Lung microvascular endothelial cell (primary cell): ENCODE measurements at places on chromosomes 11 and 22.

DNA sequence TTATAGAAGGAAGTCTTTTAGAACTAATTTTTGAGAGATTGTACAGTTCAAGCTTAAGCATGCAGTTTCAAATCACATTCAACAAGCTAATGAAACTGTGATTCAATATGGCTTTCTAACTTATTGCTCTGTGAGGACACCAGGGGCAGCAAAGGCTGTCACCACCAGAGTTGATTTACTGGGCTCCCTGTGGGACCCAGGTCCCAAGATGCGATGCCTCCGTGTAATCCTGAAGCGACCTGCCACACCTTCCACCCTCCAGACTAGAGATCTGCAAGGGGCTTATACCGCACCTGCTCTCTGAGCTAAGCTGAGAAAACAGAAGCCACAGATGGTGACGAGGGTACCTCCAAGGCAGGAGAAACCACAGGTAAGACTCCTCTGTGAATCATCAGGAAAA lies 918 bp upstream of the OR51Q1 start:
- no peak for DNase-seq

- no peak for DNase-seq
These were observed 7.8 kb downstream of the KIRREL3 start for GRCh38 chr11:126992804-126993111.

- DNase-seq = no peak
These were observed 2.7 kb downstream of the DTX4 start for GRCh38 chr11:59174664-59175033.

GRCh38 chr11:2250041-2250440 lies 20.3 kb downstream of the ASCL2 start:
- DNase-seq = no peak

- no peak for DNase-seq
These were observed 18.6 kb upstream of the TMA7B start for GRCh38 chr22:39941601-39942000.

- no peak for DNase-seq
These were observed 29.4 kb upstream of the NAV2 start for GRCh38 chr11:19683141-19683805.

DNA sequence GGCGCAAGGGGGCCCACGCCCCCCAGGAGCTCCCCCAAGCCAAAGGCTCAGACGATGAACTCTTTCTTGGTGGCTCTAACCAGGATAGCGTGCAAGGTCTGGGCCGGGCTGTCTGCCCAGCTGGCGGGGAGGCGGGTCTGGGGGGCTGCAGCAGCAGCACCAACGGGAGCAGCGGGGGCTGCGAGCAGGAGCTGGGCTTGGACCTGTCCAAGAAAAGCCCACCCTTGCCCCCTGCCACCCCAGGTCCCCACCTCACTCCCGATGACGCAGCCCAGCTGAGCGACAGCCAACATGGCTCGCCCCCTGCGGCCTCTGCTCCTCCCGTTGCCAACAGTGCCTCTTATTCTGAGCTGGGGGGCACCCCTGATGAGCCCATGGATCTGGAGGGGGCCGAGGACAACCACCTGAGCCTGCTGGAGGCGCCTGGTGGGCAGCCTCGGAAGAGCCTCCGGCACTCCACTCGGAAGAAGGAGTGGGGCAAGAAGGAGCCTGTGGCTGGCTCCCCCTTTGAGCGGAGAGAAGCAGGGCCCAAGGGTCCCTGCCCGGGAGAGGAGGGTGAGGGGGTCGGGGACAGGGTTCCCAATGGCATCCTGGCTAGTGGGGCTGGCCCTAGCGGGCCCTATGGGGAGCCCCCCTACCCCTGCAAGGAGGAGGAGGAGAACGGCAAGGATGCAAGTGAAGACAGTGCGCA lies 21.6 kb upstream of the TMEM191C start:
- no peak for DNase-seq

- no peak for DNase-seq
These were observed 216.5 kb downstream of the NAV2 start for GRCh38 chr11:19929147-19929546.

DNA sequence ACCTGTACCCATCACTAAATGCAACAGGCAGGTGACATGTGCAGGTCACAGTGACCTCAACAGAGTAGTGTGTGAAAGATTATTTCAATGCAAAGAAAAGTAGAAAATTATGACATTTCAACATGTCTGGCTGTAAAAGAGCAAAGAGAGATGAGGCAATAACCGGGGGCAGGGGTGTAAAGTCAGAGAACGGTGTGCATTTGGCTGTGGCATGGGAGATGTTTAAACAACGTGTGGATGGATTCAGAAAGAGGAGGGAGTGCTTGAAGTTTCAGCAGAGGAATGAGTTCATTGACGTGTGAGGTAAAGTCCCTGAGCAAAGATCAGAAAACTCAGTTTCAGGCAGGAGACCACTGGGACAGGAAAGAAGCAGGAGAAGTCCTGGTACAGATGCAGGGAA lies 229.7 kb downstream of the BUD13 start:
- no peak for DNase-seq

- peak; percentile 36 for DNase-seq
These were observed 39.1 kb upstream of the POU2AF2 start for GRCh38 chr11:111206472-111206871.

DNA sequence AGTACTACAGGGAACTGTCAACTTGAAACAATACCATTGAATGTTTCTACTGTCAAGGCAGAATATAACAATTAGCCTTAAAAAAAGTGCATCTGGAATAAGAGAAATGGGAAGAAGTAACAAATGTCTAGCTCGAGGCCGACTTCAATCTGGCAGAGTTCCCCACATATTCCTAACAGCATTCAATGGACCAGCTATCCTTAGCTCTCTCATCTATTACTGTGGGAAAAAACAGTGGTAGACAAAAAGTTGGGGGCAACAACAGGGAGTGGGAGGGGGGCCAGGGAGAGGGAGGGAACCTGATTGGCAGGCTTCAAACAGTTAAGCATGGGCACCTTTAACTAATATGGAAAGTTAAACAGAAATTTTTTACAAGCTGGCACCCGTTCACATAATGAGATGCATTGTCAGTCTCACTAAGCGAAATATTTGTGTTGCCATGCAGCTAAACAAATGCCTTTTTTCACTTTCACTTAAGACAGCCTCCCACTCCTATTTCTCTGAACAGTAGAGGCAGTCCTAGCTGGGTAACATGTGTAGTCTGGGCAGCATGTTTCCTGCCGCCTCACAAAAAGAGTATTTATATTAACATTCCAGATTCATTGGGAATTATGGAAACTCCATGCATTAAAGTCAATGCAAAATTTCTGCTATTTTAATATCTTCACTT lies 62.2 kb upstream of the SOX6 start:
- no peak for DNase-seq

DNA sequence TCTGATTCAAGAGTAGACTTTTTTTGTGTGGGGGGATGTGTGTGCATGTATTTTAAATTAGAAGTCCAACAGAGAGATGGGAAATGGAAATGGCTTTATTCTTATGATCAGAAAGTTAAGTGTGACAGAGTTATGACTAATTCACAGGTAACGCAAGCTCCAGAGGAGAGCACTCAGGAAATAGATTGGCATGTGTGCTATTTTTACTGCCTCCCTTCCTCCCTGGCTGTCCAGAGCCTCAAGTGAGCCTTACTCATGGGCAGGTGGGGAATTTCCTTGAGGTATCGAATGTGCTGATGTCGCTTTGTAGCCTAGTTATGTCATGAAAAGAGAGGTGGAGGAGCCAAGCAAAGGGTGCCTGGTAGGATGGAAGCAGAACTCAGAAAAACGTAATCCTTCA lies 70.3 kb upstream of the BDNF start:
- DNase-seq = no peak

DNA sequence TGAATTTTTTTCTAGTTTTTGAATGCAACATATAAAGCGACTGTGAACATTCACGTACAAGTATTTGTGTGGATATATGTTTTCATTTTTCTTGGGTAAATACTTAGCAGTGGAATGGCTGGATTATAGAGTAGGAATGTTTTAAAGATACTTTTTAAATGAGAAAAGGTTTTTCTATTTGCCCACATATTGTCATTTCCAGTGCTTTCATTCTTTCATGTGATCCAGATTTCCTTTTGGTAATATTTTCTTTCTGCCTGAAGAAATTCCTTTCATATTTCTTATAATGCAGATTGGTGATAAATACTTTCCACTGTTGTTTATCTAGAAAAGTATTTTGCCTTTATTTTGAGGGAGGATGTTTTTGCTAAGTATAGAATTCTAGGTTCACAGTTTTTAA lies 7.9 kb downstream of the DDB2 start:
- DNase-seq = no peak

- DNase-seq = no peak
These were observed 45.4 kb downstream of the TIMP3 start for GRCh38 chr22:32846780-32847491.

- peak; percentile 57 for DNase-seq
These were observed 50.8 kb downstream of the ATG16L2 start for GRCh38 chr11:72864702-72865655.

GRCh38 chr22:30701872-30702271 lies 7.2 kb downstream of the OSBP2 start:
- peak; percentile 22 for DNase-seq

GRCh38 chr22:46416891-46417580 lies 81.5 kb downstream of the TRMU start:
- DNase-seq = no peak

DNA sequence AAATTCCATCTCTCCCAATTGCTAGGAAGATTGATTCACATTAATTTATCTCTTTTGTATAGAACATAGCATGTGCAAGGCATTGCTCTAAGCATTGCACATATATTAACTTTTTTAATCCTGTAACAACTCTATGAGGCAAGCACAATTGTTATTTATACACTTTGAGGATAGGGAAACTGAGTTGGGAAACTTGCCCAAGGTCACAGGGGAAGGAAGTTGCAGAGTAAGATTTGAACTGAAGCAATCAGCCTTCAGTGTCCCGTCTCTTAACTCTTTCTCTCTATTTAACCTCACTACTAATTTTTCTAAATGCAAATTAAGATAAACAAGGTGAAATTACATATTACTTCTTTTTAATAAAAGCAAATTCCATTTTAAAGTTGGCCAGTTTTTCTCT lies 22.2 kb downstream of the OR56B4 start:
- no peak for DNase-seq

DNA sequence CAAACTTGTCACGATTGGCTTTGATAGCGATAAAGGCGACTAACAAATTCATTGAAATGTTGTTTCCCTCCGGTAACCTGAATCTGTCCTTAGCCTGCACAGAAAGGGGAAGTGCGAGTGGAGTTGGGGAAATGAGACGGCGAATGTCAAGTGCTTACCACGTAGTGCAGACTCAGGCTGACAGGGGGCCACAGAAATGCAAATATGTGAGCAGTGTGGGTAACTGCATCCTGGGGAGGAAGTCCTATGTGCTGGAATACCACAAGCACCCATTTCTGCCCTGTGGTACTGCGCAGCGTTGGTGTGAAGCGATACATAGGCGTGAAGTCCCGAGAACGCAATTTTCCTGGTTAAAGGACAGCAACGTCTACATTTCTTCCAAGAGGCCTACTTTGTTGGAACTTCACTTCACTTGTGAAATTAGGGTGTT lies 869 bp upstream of the EIF4ENIF1 start:
- DNase-seq = peak; percentile 70

GRCh38 chr22:45548991-45549761 lies 46.5 kb downstream of the FBLN1 start:
- DNase-seq = no peak

DNA sequence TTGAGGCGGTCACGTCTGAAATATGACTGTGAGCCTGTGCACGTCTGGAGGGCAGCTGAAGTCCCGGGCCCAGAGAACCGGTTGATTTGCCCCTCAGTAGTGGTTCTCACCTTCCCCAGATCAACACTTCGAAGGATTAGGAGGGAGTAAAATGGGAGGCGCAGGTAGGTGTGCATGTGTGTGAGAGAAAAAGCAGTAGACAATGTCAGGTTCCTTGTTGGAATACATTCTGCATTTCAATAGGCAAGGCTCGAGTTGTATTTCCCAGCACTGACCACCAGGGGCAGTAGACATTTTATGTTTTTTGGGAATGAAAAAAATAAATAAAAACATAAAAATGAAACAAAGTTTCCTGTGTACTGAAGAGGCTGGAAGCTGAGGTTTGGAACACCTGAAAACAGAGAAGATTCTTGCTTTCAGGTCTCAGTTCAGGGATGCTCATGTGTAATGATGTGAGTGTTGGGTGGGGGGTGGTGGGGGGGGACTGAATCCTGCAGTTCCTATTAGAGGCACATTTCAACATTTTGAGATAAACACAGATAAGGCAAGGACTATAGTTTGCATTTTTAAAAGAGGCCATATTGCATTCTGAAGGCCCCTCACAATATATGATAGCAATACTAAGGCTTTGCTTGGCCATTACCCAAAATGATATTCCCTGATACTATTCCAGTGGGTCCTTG lies 333.9 kb downstream of the CADM1 start:
- DNase-seq = peak; percentile 28

DNA sequence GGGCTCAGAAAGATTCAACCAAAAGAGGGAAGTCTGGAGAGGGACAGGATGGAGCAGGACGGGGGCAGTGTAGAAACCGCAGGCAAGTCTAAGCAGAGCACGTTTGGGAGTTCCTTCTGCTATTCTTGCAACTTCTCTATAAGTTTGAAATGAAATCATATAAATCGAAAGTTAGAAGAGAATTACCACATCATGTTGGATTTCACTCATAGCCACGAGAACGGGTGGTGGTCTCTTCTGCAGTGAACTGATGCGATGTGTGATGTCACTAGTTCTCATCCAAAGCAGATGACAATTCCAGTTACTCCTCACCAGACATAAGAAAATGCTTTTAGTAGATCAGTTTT lies 36.0 kb downstream of the KCNQ1 start:
- DNase-seq = no peak

DNA sequence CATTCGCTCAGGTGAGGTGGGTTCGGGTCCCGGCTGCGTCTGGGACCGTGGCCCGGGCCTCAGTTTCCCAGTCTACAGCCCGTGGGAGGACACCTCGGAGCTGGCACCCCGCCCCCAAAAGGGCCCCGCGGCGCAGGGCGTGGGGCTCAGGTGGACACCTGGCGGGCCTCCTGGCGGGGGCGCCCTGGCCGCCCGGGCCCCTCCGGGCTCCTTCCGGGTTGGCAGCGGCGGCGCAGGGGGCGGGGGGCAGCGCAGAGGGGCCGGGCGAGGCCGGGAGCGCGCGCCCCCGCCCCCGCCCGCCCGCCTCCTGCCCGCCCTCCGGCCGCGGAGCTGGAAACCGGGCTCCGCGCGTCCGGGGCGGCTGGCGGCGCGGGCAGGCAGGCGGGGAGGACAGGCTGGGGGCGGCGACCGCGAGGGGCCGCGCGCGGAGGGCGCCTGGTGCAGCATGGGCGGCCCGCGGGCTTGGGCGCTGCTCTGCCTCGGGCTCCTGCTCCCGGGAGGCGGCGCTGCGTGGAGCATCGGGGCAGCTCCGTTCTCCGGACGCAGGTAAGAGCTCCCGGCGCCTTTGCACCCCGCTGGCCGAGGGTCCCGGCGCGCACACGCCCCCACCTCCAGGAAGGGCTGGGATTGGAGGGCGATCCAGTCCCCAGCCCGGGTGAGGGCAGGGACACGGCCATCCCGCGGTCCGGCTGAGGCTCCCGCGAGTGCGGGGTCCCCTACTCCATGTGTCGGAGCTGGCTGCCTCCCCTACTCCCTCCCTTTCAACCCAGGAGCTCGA lies at the start of gene EMID1:
Gene EMID1, plus strand, starts transcription at position 303 of the 778 bp plus-strand sequence. Its CDS starts 143 bp downstream, at position 446.
- no peak for DNase-seq

DNA sequence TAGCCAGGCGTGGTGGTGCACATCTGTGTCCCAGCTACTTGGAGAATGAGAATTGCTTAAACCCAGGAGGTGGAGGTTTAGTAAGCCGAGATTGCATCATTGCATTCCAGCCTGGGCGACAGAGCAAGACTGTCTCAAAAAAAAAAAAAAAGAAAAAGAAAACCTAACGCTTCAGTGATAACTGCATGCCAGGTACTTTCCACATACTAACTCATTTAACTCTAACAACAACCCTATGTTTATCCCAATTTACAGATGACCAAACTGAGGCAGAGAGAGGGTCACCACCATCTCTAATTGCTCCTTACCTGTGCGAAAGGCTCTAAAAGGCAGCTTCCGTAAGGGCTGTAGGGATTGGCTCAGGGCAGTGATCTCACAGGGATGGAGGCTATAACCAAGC lies 11.6 kb downstream of the PISD start:
- DNase-seq = no peak
